Activated CD4-positive, alpha-beta T cell treated with anti-CD3 and anti-CD28 coated beads, Interleukin-2, amount 50 U/mL, for 1 hour (primary cell): ENCODE measurements at places on chromosomes 1 and 21.

- no peak for DNase-seq
Measured at GRCh38 chr21:33843216-33843615, 72.4 kb downstream of the ATP5PO start.

DNA sequence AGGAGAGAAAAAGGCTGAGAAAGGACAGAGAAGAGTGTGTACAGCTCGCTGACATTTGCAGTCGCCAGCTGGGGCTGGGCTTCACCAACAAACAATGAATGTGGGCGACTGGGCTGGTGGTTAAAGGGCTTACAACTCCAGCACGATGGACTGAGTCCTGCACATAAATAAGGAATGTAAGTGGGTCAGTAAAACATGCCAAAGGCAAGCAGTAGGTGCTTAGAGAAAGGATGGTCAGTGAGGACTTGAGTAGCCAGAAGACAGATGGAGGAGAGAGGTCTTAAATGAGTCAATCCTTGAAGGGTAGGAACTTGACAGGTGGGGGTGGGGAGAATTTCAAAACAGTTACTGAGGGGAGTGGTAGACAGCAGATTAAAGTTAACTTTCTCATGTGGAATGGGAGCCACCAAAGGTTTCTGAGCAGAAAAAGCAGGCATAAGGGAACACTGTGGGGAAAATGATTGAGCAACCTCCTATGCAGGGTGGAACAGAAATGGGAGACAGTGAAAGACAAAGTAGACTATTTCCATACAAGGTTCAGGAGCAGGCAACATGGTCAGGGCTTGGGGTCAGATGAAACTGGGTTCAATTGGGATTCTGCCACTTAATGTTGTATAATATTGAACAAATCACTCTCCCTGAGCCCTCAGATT lies 37.4 kb downstream of the GADD45A start:
- DNase-seq = no peak

DNA sequence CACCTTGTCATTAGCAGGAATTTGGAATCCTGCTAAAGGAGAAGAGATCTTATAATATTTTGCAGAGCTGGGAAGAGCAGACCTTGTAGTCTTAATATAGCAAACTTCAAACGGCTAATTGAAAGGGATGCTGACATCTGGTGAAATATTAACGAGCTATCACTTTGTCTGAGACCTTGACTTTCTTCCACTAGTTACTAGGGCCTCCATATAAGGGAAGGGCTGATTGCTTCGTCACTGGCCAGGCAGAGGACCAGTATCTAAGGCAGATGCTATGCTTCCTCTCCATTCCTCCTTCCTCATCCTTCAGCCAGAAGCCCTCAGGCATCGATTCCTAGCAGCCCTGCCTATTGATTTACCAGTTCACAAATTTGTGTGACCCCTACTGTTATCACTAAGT lies 6.0 kb upstream of the VTCN1 start:
- DNase-seq = no peak

DNA sequence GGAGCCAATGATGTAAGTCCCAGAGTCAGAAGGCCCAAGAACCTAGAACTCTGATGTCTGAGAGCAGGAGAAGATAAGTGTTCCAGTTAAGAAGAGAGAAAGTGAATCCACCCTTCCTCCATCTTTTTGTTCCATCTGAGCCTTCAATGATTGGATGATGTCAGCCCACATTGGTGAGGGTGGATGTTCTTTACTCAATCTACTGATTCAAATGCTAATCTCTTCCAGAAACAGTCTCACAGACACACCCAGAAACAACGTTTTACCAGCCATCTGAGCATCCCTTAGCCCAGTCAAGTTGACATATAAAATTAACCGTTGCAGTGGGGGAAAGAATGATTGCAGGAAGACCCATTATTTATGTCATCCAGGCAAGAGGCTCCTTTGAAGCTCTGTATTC lies 16.5 kb upstream of the RNF220 start:
- DNase-seq = no peak

GRCh38 chr1:171805395-171806115 lies 24.1 kb downstream of the METTL13 start:
- no peak for DNase-seq

- DNase-seq = no peak
Measured at GRCh38 chr1:220908757-220909156, 29.5 kb downstream of the HLX start.

DNA sequence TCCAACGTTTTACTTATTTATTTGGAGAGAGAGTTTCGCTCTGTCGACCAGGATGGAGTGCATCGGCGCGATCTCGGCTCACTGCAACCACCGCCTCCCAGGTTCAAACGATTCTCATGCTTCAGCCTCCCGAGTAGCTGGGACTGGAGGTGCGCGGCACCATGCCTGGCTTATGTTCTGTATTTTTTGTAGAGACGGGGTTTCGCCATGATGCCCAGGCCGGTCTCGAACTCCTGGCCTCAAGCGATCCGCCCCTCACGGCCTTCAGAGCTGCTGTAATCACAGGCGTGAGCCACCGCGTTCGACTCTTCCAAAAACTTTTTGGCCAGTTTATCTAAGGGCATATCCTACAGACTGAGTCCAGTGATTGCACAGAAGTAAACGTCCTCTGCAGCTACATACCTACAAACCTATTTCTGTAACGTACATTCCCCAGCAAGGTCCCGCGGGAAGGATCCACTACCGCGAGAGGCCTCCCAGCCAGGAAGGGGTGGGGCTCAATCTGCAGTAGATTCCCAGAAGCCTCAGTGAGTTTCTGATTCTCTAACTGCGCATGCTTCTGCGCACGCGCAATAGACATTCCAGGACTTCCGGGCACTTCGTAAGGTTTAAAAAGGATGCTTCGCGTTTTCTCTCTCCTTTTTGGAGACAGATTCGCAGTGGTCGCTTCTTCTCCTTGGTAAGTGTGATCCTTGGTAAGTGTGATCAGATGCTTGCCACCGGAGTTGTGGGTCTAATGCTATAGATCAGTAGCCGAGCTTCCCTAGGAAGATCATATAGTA lies at the start of gene RCC1:
Gene RCC1, plus strand, starts transcription at position 638 of the 782 bp plus-strand sequence. CDS start 23,824 bp downstream, outside the sequence.
- peak; percentile 92 for DNase-seq

GRCh38 chr21:15034126-15034853 lies 30.5 kb downstream of the NRIP1 start:
- no peak for DNase-seq

DNA sequence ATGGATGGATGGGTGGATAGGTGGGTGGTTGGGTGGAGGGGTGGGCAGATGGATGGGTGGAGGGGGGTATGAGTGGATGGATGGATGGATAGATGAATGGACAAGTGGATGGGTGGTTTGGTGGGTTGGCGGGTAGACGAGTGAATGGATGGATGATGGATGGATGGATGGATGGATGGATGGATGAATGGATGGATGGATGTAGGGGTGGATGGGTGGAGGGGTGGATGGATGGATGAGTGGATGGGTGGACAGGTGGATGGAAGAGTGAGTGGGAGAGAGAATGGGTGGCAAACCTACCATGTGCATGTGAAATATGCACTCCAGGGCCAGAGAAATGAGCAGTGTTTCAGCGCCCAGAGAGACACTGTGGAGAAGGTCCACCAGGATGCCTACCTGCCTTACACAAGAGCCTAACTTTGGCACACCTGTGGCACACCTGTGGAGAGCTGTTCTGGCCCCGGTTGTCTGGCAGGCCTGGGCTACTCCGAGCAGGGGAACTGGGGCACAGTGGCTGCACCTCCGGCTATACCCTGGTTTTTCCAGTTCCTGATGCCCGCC lies 12.8 kb downstream of the EPHA2 start:
- DNase-seq = no peak

DNA sequence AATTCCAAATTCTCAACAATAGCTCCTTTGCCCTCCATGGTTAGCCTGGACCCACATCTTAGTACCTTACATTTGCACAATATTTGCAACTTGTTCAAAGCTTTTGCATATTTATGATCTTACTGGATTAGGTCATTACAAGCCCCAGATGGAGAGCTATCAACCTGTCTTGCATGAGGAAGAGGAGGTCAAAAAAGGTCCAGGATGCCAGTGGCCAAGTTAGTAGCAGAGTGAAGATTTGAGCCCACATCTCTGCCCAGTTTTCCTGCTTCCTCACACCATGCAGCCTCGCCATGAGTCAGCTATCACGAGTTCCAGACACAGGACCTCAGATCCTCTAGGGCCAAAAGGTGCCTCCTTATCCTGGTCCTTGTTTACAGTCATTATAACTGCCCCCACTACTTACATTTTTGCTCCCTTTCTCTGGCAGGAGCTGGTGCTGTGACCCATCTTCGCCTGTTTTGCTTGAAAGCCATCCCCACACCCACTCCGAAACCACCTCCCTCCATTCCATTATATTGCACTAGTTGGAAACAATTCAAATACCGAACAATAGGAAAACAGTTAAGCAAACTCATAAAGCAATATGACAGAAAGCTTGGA lies 5.0 kb upstream of the AHCYL1 start:
- no peak for DNase-seq

DNA sequence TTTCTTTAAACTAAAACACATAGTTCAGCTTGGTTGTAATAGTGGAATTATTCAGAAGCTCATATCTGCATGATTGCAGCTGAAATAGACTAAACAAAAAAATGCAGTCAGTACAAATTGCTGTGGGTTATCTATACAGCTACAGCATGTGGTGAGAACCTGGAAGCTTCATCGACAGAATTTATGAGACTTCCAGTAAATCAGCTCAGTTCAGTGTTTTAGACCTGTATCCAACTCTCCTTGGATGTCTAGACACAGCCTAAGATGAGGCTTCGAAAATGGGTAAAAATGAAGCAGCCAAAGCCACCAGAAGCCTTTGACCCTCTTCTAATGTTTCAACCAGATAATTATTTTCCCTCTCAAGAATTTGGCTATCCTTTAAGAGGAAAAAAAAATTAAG lies 127.1 kb upstream of the C1orf105 start:
- DNase-seq = no peak

- peak; percentile 27 for DNase-seq
Measured at GRCh38 chr1:172708452-172708851, 49.5 kb downstream of the FASLG start.

DNA sequence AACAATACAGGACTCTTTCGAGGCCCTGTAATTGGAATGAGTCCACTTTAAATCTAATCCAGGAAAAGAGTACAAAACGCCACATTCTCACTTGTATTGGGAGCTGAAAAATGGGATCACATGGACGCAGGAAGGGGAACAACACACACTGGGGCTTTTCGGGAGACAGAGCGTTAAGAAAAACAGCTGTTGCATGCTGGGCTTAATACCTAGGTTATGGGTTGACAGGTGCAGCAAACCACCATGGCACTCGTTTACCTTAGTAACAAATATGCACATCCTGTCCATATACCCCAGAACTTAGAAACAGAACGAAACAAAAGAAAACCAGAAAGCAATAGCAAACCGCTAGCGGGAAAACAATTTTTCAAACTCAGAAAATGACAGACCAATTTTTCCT lies 1532.7 kb upstream of the TPTE start:
- no peak for DNase-seq

- DNase-seq = no peak
Measured at GRCh38 chr1:110476028-110476765, 25.2 kb downstream of the PROK1 start.

- no peak for DNase-seq
Measured at GRCh38 chr1:7511381-7511780, 259.7 kb upstream of the VAMP3 start.

GRCh38 chr1:4174291-4175200 lies 274.5 kb upstream of the C1orf174 start:
- no peak for DNase-seq

DNA sequence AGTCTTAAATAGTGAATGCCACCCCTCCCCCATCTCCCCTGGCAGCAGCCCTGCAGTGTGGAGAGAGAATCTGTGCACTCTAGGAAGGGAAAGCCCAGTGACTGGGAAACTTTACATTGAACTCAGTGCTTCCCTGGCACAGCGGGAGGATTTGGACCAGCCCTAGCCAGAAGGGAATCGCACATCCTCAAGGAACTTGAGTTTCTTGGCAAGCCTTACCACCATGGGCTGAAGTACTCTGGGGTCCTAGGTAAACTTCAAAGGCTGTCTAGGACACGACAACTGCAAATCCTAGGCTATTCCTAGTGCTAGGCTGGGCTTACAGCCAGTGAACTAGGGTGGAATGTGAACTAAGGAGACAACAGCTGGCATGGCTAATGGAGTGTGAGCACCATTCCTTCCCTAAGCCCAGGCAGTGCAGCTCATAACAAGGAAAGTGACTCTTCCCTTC lies 88.3 kb downstream of the COL24A1 start:
- DNase-seq = no peak

- DNase-seq = no peak
Measured at GRCh38 chr21:25913479-25913878, 178.7 kb downstream of the GABPA start.

GRCh38 chr1:161209790-161210409 lies 5.2 kb upstream of the FCER1G start:
- peak; percentile 70 for DNase-seq

- no peak for DNase-seq
Measured at GRCh38 chr1:117655220-117655577, 49.4 kb downstream of the TENT5C start.

- no peak for DNase-seq
Measured at GRCh38 chr1:99445486-99445885, 181.2 kb downstream of the PLPPR4 start.

DNA sequence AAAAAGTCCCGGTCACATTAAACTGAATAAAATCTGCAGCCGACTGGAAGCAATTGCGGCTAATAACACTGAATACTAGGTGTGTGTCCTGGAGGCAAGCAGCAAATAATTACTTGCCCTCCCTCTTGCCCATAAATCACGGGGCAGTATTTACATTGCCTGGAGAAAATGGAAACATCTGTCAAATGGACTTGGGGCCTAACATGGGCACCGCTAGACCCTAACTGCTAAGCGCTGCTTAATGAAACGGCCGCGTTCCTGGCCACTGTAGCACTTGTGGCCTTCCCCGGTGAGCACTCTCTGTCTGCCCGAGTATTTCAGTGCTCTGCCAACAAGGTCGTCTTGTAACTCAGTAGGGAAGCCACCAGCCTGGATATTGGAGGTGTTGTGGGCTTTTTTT lies 23.9 kb upstream of the KNCN start:
- DNase-seq = no peak

- peak; percentile 12 for DNase-seq
Measured at GRCh38 chr1:236534151-236534651, 10.4 kb downstream of the LGALS8 start.

DNA sequence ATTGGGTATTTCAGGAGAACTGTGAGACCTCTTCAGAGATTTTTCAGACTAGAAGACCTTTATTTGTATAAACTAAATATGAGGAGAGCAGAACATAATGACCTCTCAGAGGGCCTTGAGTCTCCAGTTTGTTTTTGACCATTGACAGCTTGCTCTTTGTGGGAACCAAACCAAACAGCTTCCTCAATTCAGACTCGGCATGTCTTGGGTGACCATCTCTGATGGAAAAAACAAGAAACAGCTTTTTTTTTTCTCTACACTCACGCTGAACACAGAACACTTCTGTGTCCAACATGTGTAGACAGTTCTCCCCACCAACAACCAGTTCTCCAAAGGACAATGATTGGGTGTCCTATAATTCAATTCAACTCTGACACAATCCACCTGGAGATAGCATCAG lies 11.5 kb downstream of the ATP1A4 start:
- DNase-seq = no peak

- no peak for DNase-seq
Measured at GRCh38 chr1:220882061-220882891, 3.0 kb downstream of the HLX start.

GRCh38 chr1:84884671-84885389 lies 8.2 kb downstream of the LPAR3 start:
- no peak for DNase-seq
